ENCODE measurements at places on chromosomes 16 and 17.

- DNase-seq, result no peak
Observed at GRCh38 chr16:23506606-23506994, 3.7 kb downstream of the GGA2 start.

DNA sequence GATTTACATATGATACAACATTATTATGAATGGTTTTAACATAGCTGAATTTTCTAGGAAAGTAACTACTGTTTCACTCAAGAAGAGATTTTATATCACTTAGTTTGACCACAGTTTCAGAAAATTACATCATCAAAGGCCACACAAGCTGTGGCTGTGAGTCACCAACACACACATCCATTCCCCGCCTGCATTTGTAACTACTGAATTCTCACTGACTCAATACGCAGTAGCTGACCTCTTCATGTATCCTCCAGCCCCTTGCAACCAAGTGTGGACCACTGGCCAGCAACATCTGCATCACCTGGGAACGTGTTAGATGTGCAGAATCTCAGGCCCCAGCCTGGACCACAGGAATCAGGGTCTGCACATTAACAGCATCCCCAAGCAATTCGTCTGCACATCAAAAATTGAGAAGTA is 197.6 kb downstream of the XYLT1 start:
- DNase-seq, result no peak

DNA sequence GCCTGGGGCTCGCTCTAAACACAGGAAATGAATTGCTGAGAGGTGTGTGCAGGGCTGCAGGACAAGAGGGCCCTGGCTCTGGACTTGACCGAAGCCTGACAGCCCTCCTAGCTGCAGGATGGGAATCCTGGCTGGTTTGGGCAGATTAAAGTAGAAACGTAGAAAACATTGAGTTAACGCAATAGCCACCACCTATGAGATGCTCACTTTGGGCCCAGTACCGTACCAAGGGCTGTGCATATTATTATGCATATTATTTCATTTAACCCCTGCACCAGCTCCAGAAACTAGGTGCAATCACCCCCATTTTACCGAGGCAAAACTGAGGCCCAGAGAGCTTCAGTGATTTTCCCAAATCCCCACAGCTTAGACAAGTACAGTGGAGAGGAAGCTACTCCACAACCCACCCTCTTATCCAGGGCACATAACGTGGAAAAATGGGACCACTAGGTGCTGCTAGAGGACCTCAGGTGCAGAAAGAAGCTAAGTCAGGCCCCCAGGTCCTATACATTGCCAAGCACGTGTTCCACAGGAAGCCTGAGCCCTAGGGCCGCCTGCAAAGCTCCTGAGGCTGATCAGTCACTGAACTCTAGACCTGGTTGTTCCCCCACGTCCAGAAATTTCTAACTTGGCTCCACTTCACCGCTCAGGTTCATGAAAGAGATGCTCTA is 79.2 kb downstream of the MYH11 start:
- no peak for DNase-seq

DNA sequence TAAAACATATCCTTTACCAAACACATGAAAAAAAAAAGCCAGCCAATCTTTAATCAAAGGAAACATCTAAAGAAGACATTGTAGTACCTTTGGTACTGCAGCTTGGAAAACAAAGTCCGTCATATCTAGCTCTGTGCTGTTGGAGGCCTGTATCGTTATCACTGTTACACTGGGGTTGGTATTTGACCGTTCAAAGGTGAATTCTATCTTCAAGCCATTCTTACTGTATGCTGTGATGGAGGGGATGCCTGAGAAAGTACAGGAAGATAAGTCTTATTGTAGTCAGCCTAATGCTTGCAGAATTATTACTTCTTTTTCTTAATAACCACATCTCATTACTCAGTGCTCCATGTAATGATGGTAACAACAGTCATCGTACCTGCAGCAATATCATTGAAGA is 14.4 kb upstream of the PHLPP2 start:
- DNase-seq, result no peak

GRCh38 chr17:77906377-77906871 is 52.1 kb upstream of the TNRC6C start:
- no peak for DNase-seq

- no peak for DNase-seq
Observed at GRCh38 chr16:67142342-67142741, 8.5 kb downstream of the B3GNT9 start.

Measured in left forelimb (tissue), 1 donor.